NCI-H446 treated with DMSO at 0.1 percent for 48 hours (cell line): ENCODE measurements at places on chromosomes 1 and 21.

- peak; percentile 32 for DNase-seq
Observed at GRCh38 chr1:245988393-245989078, 518.5 kb downstream of the SMYD3 start.

DNA sequence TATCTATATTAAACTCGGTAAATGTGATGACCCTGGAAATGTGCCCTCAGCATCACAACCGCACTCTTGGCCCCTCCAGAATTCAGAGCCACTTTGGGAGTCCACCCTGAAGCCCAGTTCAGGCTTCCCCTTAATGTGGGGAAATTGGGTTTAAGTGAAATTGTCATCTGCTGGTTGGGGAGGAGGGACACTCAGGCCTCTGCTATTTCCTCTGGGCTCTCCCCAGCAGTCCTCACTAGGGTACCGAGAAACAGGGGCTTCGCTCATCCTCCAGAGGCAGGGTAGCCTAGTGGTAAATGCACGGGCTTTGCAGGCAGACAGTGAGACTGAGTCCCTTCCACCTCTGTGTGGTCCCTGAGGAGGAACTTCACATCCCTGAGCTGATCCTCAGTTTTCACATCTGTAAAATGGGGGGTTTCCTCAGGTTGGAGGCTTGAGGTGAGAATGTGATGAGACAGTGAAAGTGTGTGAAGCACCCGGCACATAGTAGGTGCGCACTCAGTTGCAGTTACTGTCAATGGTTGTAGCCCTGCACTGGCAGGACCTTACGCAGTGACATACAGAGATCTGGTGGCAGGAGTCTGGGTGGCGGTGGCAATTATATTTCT is 14.6 kb upstream of the WNT4 start:
- DNase-seq, result no peak

DNA sequence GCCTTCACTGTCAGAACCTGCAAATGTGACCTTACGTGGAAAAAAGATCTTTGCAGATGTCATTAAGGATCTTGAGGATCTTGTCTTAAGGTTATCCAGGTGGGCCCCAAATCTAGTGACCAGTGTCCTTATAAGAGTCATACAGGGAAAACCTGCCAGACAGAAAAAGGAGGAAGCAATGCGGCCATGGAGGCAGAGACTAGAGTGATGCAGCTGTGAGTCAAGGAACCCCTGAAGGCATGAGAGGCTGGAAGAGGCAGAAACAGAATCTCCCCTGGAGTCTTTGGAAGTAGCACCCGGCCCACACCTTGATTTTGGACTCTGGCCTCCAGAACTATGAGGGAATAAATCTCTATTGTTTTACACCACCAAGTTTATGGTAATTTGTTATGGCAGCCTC is 36.5 kb upstream of the DNASE2B start:
- DNase-seq, result no peak

- no peak for DNase-seq
Observed at GRCh38 chr1:119045096-119045746, 57.1 kb upstream of the TBX15 start.

DNA sequence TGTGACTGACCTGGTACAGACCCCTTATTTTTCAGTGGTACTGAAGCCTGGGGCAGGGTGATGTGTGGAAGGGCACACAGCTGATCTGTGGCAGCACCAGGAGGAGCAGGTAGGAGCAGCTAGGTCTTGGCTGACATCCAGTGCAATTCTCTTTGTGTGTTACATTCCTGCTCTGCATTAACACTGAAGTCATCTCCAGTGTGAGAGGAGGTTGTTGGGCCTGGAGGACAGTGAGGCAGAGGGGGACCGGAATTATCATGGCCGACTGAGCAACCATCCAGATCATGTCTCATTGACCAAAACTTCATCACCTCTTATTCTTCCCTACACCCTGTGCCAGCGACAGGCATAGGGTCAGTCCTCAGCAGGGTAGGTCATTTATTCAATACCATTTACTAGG is 1.5 kb downstream of the SLAMF8 start:
- no peak for DNase-seq

DNA sequence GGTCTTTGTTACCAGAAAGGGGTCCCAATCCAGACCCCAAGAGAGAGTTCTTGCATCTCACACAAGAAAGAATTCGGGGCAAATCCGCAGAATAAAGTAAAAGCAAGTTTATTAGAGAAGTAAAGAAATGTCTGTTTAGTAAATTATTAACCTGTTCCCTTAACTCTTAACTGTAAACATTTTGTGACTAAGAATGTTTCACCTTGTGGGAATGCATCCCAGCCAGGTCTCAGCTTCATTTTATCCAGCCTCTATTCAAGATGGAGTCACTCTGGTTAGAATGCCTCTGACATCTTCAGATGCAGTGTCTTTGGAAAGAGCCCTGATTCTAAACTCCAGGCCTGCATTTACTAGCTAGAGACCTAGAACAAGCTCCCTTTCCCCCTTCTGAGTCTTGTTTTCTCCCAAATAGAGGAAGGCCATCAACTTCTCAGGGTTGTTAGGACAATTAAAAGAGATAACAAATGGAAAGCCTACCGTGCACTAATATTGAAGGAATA is 4.5 kb upstream of the FABP3 start:
- DNase-seq, result no peak

GRCh38 chr1:233721004-233721595 is 107.2 kb downstream of the KCNK1 start:
- DNase-seq, result no peak

DNA sequence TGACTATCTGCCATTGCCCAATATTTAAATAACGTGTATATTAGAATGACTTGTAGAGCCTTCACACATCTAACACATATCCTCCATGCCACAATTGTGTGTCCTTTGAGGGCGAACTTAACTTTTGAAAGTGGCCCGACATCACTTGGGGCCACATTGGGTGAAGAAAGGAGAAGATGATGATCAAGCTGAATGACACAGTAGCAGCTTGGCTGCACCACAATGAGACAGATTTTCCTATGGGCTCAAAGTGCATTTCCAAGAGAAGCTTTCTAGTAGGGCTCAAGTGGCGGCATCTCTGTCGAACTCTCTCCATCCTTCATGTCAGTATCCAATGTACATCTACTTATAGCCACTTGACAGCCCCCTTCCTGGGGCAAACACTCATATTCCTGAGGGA is 3.7 kb upstream of the BGLAP start:
- no peak for DNase-seq

GRCh38 chr1:201408176-201408833 is 9.2 kb upstream of the LAD1 start:
- peak; percentile 26 for DNase-seq

DNA sequence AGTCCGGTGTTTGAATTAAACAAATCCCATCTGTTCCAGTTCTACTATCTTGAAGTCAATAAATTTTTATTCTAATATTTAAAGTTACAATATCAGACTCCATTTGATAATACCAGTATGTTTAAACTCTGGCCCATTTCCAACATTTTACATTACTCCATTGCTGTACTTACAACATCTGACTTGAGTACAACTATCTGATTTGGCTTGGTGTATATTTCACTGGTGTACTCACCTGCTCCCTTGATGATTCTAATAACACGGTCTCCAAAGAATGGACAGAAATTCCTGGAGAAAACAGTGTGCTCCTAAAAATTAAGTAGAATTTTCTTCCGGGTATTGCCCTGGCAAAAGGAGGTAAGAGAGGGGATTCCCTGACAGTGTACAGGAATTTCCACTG is 680.5 kb upstream of the ADAMTS5 start:
- DNase-seq, result no peak

DNA sequence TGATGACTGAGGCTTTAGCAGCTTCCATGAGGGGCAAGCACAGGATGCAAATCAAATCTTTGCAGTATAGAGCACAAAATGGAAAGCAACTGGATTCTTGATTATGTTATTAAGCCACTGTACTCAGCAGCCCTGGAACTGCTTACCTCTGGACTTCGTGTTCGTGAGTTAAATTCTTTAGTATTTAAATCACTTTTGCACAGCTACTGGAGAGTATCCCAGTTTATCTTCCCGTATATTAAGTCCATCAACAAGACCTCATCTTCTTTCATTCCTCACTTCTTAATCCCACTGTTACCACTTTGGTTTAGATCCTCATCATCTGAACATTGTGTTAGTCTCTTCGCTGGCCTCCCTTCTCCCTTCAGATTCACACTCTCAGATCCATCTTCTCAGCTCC is 108.9 kb downstream of the GREM2 start:
- no peak for DNase-seq

DNA sequence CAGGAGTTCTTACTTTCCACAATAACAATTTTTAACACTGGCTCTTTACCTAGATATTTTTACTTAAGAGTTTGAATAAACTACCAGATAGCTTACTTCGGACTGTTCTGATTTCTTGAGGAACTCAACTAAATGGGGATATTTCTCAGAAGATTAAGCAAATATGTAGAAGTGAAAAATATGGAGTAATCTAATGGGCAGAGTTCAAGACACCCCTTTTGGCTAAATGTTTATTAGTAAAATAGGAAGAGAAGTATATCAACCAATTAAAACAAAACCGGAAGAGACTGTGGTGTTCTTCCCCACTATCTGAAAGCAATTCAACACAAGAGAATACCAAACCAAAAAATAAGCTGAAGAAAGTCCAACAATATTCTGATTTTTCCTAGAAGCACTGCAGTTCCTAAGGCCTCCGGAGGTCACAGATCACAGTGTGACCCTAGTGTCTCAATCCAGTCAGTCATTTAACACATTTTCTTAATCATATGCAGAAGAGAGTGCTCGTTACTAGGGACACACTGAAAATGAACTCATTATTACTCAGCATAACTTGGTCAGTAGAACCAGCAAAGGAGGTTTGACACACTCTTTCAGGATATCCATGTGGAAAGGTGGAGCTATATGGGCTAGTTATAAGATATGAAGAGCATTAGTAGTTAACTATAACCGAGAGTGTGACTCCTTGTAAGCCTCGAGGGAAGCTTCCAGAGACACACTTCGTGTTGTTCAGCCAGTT is 5.2 kb downstream of the SIPA1L2 start:
- no peak for DNase-seq
